ENCODE measurements at places on chromosomes 11 and 22. TPM values are rescaled to one million over a fixed set of nuclear protein-coding genes. Genes with fewer than 3 reads are reported as not detected.

GNAZ gene
- 0.54 TPM for total RNA-seq

- no peak for DNase-seq
These were observed 18.3 kb upstream of the RAC2 start for GRCh38 chr22:37262346-37262745.

GRCh38 chr22:39520226-39521105, at the start of gene ATF4:
TSS of gene ATF4 (plus strand) at chr22:39520562. CDS start at chr22:39521446, 884 bp downstream.
- peak; percentile 82 for DNase-seq

DNA sequence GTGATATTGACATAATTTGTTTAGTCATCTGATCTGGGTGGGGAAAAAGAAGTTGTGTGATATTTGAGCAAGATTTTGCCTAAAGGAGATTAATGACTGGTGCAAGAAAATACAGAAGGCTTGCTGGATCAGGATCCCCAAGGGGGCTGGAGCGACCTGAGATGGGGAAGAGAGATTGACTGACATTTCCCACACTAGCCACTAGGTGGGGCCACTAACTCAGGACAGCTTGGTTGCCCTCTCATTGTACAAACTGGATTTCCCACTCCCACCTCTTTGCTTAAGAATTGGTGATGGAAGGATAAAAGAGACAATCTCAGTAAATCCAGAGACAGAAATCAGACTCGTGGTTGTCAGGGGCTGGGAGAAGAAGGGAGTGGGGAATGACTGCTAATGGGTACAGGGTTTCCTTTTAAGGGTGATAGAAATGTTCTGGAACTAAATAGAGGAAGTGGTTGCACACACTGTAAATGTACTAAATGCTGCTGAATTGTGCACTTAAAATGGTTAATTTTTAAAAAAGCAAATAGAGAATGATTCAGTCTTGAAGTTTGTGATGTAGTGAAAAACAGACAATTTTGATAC, 50.7 kb downstream of the CTTN start:
- no peak for DNase-seq

DNA sequence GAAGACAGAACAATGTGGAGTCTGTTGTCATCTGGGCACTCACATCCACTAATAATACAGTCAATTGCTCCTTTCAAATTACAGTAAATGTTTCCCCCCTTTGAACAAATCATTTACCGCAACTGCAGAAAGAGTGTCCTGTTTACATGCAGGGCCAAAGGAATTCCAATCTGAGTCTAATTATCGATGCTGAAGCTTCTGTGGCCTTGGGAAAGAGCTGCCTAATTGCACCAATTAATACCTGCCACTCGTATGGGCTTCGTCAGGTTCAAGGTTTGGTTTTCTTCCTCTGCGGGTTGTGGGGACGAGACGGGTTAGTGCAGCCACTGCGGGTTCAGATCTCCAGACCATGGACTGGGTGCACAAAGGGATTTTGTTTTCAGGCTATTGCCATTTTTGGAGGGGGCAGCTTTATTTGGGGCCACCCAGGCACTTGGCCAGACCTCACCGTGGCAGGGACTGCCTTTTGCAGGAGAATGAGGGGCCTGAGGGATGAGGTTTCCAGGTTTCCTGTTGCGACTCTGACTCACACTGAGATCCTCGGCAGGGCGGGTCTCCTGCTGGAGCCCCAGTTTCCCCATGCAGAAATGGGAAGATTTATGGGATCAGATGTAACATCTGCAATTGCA, 147.6 kb downstream of the MIAT start:
- no peak for DNase-seq

DNA sequence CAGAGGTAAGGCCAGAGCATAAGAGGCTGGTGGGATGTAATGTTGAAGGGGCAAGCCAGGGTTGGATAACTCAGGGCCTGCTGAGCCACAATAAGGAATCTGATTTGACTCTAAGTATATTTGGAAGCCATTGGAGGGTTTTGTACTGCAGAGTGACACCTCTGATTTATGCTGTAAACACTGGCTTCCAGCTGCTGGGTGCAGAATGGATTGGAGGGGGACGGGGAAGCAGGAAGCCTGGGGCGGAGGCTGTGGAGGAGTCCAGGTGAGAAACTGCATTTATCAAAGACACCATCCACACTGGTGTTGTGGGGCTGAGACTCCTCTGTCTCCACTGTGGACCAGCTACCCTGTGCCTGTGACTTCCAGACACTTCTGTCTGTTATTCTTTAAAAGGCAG, 26.8 kb downstream of the MIAT start:
- DNase-seq, result no peak

GRCh38 chr11:10351435-10351764, 46.5 kb downstream of the ADM start:
- no peak for DNase-seq

- DNase-seq, result no peak
These were observed 19.7 kb downstream of the ALG9 start for GRCh38 chr11:111851636-111852035.

DNA sequence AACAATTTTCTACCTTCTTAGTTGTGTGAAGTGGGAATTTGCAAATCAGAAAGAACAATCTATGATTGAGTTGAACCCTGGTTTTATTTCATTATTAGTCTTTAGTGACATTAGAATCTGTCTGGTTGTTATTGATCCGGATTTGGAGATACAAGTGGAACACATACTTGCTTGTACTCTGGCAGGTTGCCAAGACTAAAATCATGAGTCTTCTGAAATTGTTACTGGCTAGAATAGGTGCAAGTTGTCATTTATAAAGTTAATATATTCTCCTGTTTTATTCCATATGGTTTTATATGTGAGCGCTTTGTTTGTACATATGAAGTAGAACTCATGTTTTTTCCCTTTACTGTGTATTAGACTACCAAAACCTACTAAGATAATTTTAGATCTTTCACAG, 23.0 kb downstream of the CCDC15 start:
- DNase-seq, result no peak

DNA sequence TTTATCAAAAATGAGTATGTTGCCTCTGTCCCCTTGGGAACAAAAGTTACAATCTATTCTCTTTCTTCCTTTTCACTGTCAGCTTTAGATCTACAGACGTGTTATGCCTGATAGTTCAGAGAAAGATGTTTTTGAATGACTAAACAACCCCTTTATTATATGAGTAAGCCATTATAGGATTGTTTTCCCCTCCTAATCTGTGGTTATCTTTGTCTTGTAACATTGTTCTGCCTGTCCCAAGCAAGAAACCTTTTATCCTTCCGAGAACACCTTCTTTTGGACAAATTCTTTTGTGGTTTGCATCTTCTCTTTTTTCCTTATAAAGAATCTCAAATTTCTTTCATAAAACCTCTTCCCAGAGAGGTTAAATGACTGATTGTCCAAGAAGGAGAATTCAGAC, 208.4 kb downstream of the DDX10 start:
- no peak for DNase-seq

SCGB1D2 gene
- not detected for total RNA-seq

GRCh38 chr11:68743539-68743938, 7.8 kb downstream of the TESMIN start:
- no peak for DNase-seq

- no peak for DNase-seq
These were observed 7.5 kb upstream of the LIN7C start for GRCh38 chr11:27514076-27514475.

- no peak for DNase-seq
These were observed 148.6 kb downstream of the OPCML start for GRCh38 chr11:133383689-133384088.

DNA sequence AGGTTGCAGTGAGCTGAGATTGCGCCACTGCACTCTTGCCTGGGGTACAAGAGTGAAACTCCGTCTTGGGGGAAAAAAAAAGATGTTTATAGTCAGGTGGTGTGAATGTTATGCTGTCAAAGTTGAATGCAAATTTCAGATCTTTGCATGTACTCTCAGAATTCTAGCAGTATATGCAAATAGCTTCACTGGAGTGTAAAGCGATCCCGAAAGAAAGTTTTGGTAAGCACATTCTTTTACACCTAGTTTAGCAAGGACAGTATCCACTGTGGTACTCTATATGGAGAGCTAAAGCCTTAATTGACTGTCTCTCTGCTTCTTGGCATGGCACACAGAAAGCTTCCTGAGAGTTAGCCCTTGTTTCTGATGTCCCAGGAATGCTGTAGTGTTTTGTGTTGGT, 4.0 kb downstream of the JAM3 start:
- no peak for DNase-seq

DNA sequence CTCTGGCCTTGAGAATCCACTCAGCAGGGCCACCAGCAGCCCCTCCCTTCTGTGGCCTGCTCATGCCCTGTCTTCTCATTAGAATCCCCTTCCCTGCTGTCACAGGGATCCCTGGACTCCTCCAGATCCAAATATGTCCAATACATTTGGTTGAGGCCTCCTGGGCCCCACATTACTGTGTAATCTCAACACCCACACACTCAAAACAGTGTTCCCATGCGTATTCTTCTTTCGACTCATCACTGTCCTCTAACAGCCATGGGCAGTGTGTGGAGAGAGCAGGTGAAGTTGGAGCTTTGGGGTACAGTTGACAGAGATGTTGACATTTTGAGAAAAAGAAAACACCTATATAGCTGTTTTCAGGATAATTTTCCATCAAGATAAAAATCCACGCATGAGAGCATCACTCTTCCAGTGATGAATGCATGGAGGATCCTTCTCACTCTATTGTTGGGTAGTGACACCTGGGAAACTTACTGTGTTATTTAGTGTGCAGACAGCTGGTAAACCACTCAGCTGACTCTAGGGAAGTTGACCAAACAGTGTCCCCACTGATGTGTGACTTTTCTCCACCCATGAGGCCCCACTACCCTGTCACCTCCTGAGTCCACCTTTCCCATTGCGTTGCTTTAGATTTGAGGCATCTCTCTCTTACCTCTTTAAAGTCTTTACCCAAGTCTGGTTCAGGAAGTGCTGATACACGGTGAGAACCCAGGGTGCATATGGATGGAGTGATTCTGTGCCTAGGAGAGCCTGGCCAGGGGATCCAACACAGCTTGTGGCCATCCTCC, 28.7 kb upstream of the VPREB1 start:
- DNase-seq, result no peak
